Spleen (tissue), 13 donors: ENCODE measurements at places on chromosomes 5 and 9. TPM values are rescaled to one million over a fixed set of nuclear protein-coding genes. Genes with fewer than 3 reads are reported as not detected.
A peak's percentile ranks its signal among the peaks of the same experiment; 100 is the strongest.

Gene MARCOL
- not detected for total RNA-seq

Gene CTXN3
- total RNA-seq = not detected

DNA sequence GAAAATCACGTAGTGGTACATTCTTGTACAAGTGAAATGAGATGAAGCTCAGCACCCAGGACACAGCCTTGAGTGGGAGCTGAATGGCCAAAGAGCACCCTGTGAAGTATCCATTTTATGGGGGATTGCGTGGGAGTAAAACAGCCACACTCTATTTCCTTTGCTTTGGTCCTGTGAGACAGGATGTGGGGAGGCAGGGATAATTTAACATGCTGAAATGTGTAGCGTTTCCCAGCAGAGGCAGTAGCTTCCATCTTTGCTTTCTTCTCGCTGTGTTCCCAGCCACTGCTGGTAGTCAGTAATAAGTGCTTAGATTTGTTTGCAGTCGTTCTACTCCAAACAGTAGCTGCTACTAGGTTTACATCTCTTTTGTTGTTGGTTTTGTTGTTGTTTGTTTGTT is 4.4 kb downstream of the IL31RA start:
- peaks cover 22% of the 10 kb centered on the region for H3K4me1 ChIP-seq
- H3K36me3 ChIP-seq = no peaks in the 10 kb centered on the region
- DNase-seq = no peak
- H3K4me3 ChIP-seq = no peak overlapping the region
- H3K27ac ChIP-seq = no peak overlapping the region

GRCh38 chr5:137760719-137761516 is 6.8 kb upstream of the HNRNPA0 start:
- H3K27me3 ChIP-seq = no peaks in the 10 kb centered on the region
- H3K4me3 ChIP-seq = no peak overlapping the region

Gene ZMYND19
- 17.5 TPM for total RNA-seq

DNA sequence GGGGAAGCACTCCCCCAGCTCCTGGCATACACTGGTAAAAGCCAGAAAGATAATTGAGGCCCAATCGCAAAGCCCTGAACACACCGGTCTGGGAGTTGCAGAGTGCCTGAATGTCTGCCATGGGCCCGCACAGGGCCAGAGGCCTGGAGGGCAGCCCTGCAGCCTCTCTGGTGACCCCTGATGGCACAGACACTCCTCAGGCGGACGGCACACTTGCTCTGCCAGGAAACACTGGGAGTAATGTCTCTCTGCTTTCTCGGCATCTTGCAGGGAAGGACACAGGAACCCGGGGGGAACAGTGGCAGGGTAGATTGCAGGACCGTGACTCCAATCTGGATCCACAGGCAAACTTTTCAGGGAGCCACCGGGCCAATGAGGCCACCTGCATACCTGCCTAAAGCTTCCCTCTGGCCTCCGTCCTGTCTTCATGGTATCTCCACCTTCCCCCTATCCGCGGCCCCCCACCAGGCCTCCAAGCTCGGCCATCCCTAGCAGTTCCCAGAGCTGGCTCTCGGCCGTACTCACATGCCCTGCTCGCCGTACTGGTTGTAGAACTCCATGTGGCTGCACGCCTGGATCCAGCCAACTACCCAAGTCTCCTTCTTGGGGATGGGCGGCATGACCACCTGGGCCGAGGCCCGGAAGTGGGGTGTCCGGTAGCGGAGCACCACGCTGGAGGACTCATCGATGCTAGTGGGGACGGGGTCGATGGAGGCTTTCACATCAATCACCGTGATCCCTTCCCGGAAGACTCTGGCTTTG is 797 bp downstream of the FAM78A start:
- peak; percentile 88 for DNase-seq
- no peaks in the 10 kb centered on the region for H3K27me3 ChIP-seq
- peaks cover 26% of the 10 kb centered on the region for H3K4me1 ChIP-seq

DNA sequence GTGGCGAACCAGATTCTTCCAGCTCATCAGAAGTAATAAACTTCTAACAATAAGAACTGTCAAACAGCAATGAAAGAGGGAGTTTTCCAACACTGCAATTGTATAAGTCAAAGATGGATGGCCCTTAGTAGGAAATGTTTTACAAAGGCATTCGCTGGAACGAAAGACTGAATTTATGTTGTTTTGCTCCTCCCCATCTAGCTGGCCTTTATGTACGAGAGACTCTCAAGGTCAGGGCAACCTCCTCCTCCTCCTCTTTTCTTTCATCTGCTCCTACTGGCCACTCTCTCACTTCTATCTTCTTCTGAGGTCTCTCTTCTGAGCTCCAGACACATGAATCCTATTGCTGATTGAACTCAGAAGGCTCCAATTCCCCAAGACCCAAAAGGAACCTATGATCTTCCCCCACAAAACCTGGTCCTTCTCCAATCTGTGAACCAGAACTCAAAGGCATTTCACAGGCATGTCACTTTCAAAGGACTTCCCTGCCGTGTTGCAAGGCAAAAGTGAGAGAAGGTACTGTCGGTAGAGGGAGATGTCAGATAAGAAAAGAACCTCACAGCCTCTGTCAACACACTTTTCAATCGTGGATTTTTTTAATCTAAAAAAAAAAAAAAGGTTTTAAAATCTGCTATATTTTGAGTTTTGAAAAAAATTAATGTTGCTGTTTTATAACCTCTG is 28.5 kb upstream of the PUM3 start:
- H3K4me1 ChIP-seq = no peaks in the 10 kb centered on the region
- H3K27ac ChIP-seq = no peak overlapping the region
- DNase-seq = no peak
- H3K36me3 ChIP-seq = no peaks in the 10 kb centered on the region
- H3K4me3 ChIP-seq = no peak overlapping the region

DNA sequence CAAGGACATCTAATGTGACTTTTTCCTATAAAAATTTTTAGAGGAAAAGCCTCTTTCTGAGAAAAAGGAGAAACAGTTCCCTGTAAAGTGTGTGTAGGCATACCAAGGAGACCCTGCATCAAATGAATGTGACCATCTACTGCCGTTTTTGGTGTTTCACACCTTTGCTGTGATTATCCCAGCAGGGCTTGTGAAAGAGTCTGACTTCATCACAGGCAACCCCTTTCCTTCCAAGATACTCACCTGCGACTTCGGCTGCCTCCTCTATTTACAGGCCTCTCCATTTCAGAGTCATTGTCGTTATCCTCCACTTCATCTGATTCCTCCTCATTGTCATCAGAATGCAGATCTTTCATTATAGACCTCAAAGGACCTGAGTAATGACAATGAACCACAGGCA is 259.1 kb downstream of the MLLT3 start:
- H3K27ac ChIP-seq = no peak overlapping the region
- H3K27me3 ChIP-seq = no peaks in the 10 kb centered on the region
- DNase-seq = no peak

GRCh38 chr5:131462454-131462853 is 172.6 kb downstream of the RAPGEF6 start:
- no peaks in the 10 kb centered on the region for H3K4me1 ChIP-seq
- no peak overlapping the region for H3K27ac ChIP-seq
- DNase-seq = no peak
- no peaks in the 10 kb centered on the region for H3K36me3 ChIP-seq

- no peaks in the 10 kb centered on the region for H3K27me3 ChIP-seq
- H3K36me3 ChIP-seq = no peaks in the 10 kb centered on the region
- H3K27ac ChIP-seq = no peak overlapping the region
- no peak overlapping the region for H3K4me3 ChIP-seq
Measured at GRCh38 chr5:124692324-124692723, 54.1 kb downstream of the ZNF608 start.

DNA sequence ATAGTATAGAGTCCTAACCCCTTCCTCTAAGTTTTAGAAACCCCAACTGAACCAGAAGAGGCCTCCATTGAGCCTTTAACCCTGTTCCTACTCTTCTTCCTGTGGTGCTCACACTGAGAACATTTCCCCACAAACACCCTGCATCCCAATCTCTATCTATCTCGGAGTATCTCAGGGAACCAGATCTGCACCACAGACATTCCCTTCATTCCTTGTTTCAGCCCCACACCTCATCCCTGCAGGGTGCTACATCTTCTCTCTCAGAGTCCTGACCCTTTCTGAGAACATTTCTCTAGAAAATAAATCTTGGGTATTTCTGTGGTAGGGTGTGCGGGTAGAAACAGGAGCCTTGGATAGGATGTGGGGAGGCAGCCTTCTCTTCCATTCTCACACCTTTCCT is 507.8 kb downstream of the PDE4D start:
- no peaks in the 10 kb centered on the region for H3K36me3 ChIP-seq
- no peaks in the 10 kb centered on the region for H3K27me3 ChIP-seq
- no peak overlapping the region for H3K4me3 ChIP-seq

DNA sequence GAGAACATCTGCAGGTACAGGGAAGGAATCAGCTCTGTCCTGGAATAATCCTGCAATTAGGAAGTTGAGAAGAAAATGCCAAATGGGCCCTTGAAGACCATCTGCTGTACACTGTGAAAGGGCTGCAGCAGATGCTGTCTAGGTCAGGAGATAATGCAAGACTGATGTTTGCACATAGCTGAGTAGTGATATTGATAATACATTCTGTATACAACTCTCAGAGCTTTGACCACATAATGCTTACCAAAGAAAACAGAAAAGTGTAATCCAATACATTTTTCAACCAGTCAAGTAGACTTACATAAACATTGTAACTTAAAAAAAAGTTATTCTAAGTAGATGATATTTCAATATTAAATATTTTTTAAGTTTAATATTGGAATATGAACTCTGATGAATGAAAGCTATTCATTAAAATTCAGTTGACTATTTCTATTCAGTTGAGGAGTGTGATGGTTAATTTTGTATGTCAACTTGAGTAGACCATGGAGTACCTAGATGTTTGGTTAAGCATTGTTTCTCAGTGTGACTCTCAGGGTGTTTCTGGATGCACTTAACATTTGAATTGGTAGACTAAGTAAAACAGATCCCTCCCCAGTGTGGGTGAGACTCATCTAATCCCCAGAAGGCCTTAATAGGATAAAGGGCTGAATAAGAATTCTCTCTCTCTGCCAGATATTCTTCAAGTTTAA is 380.1 kb upstream of the PRR16 start:
- H3K36me3 ChIP-seq = no peaks in the 10 kb centered on the region
- no peaks in the 10 kb centered on the region for H3K4me1 ChIP-seq
- H3K27ac ChIP-seq = no peak overlapping the region

GRCh38 chr9:69107771-69108170 is 66.3 kb upstream of the TJP2 start:
- H3K4me1 ChIP-seq = no peaks in the 10 kb centered on the region
- H3K27ac ChIP-seq = no peak overlapping the region
- H3K27me3 ChIP-seq = no peaks in the 10 kb centered on the region
- no peak for DNase-seq
- no peak overlapping the region for H3K4me3 ChIP-seq

Gene F2RL2
- total RNA-seq = 0.50 TPM

DNA sequence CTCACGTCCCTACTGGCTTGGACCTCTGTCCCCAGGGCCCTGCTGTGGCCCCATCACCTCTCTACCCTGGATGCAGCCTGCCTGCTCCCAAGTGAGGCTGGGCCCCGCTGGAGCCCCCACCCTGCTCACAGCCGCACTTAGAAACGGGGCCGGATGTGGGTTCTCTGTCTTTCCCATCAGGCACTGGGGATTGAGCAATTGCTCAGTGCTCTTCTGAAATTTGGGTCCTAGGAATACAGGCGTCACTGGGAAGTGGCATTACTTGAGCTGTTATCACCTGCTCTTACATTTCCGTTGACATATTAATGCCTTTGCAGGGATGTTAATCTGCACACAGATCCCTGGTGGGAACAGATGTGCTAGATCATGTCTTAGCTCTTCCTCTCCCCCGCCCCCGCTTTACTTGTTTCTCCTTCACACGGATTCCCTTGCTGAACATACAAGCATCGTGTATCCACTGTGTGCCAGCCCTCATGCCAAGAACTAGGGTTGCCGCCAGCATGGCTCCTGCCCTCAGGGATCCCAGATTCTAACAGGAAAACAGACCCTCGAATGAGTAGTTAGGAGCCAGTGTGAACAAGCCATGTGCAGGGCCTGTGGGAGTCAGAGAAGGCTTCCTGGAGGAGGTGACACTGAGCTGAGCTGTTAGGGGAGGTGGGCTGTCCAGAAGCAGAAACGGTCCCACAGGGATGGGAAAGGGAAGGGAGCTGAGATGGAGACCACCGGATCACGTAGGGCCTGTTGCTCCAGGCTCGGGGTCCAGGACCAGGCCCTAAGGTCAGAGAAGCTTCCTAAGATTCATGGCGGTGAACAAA is 65.1 kb downstream of the NEK6 start:
- no peak for DNase-seq
- peaks cover 19% of the 10 kb centered on the region for H3K4me1 ChIP-seq
- H3K4me3 ChIP-seq = no peak overlapping the region
- peaks cover 79% of the 10 kb centered on the region for H3K36me3 ChIP-seq
- H3K27ac ChIP-seq = no peak overlapping the region

GRCh38 chr5:123929055-123929474 is 417.1 kb downstream of the CSNK1G3 start:
- H3K4me3 ChIP-seq = no peak overlapping the region
- no peak overlapping the region for H3K27ac ChIP-seq
- DNase-seq = no peak
- no peaks in the 10 kb centered on the region for H3K4me1 ChIP-seq
- H3K27me3 ChIP-seq = no peaks in the 10 kb centered on the region

GRCh38 chr5:79025054-79025472 is 40.0 kb upstream of the ARSB start:
- peaks cover 12% of the 10 kb centered on the region for H3K27me3 ChIP-seq
- H3K27ac ChIP-seq = no peak overlapping the region
- no peaks in the 10 kb centered on the region for H3K36me3 ChIP-seq
- no peak overlapping the region for H3K4me3 ChIP-seq

DNA sequence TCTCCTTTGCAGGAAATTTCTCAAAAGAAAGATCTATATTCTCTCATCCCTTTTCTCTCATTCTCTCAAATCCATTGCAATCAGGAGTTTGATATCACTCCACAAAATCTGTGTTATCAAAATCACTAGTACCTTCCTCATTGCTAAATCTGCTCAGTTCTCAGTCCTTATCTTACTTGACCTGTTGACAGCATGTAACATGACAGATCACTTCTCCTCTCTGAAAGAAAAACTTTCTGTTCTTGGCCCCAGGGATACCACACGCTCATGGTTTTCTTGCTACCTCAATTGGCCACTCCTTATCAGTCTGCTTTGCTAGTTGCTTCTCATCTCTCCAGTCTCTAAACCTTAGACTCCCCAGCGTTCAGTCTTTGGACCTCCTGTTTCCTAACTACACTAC is 22.1 kb downstream of the SRP19 start:
- H3K27ac ChIP-seq = no peak overlapping the region
- H3K27me3 ChIP-seq = no peaks in the 10 kb centered on the region
- DNase-seq = no peak
- peaks cover 14% of the 10 kb centered on the region for H3K4me1 ChIP-seq
